ENCODE measurements at places on chromosomes 11 and 22.

DNA sequence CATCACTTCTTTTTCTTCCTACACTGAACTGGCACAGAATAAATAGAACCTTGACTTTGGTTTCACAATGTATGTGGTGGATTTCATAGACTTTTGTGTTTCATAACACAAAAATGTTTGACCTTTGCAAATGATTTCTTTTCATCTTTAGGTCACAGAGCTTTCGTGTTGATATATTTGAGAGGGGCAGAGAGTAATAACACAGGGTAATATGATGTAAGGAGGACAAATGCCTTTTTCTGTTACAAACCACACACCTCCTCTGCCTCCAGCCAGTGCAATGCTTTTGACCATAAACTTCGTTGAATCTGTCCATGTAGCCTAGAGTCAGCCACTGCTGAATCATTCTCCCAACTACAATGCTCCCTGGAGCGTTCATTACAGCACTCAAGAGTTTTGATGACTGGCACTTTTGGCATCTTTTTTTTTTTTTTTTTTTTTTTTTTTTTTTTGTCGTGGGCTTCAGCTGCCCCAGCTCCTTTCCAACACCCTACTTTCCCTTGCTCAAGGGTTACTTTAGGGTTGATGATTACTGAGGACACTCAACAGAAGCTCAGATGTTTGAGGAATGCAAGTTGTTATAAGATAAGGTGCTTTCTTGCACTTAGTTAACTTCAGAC lies 11.4 kb upstream of the CAT start:
- H3K27ac ChIP-seq, result no peak overlapping the region
- H3K36me3 ChIP-seq, result no peaks in the 10 kb centered on the region
- no peak overlapping the region for H3K4me3 ChIP-seq
- H3K27me3 ChIP-seq, result peaks cover 5% of the 10 kb centered on the region
- no peak for DNase-seq

- H3K27me3 ChIP-seq, result peaks cover 46% of the 10 kb centered on the region
- H3K4me3 ChIP-seq, result no peak overlapping the region
- H3K4me1 ChIP-seq, result peaks cover 7% of the 10 kb centered on the region
- no peaks in the 10 kb centered on the region for H3K36me3 ChIP-seq
- no peak for DNase-seq
Observed at GRCh38 chr11:130156108-130157022, 3.2 kb upstream of the ST14 start.

DNA sequence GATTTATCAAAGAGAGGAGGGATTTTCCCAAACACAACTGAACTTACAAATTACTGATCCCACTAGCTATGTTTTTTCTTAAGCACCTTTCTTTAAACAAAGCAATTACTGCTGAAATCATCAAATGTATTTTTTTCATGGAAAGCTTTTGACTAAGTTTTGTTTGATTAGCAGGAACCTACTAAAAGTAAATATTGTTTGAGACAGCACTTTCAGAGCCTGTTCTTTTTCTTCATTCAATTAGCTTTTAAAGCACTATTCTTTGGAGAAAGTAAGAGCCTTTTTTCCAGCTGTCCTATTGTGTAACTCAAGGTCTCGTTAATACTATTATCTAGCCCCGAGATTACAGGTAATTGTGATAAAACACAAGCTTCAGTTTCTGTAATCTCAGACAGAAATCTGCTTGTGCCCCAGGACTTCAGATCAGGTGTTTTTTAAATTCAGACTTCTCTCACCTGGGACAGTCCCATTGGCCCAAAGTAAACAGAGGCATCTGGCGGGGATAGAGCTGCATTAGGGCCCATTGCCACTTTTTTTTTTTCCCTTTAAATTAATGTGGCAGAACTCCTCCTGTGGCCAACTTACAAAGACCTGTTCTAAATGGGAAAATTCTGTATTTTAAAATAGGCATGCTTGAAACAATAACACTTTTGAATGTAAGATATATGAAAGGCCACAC lies 11.0 kb downstream of the CSTPP1 start:
- no peak overlapping the region for H3K4me3 ChIP-seq
- H3K4me1 ChIP-seq, result peaks cover 15% of the 10 kb centered on the region
- peaks cover 7% of the 10 kb centered on the region for H3K36me3 ChIP-seq
- no peak for DNase-seq

DNA sequence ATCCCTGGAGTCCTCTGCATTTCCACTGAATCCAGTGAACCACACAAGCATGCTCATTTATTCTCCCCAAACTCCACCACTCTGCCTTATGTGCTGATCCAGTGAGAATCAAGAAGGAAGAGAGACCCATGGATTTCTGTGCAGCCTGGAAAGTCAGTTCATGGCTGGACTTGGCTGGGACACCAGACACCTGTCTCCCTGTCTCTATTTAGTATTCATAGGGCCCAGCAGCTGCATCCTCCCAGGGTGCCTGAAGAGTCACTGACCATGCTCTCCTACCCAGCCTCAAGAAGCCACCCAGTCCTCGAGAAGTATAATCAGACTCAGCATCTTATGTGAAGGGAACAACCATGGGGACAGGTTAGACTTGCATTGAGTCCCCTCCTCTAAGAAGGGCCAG lies 83.2 kb downstream of the ZNF280B start:
- H3K4me3 ChIP-seq, result no peak overlapping the region
- no peak for DNase-seq
- H3K27ac ChIP-seq, result no peak overlapping the region
- no peaks in the 10 kb centered on the region for H3K4me1 ChIP-seq
- no peaks in the 10 kb centered on the region for H3K36me3 ChIP-seq

- H3K4me3 ChIP-seq, result no peak overlapping the region
- H3K27ac ChIP-seq, result no peak overlapping the region
- no peak for DNase-seq
- H3K27me3 ChIP-seq, result peaks cover 15% of the 10 kb centered on the region
- no peaks in the 10 kb centered on the region for H3K36me3 ChIP-seq
Observed at GRCh38 chr11:120622189-120622875, 110.8 kb downstream of the GRIK4 start.

GRCh38 chr11:134132808-134133207 lies 63.9 kb downstream of the JAM3 start:
- DNase-seq, result no peak
- no peaks in the 10 kb centered on the region for H3K27me3 ChIP-seq
- H3K4me3 ChIP-seq, result no peak overlapping the region
- peaks cover 16% of the 10 kb centered on the region for H3K36me3 ChIP-seq

DNA sequence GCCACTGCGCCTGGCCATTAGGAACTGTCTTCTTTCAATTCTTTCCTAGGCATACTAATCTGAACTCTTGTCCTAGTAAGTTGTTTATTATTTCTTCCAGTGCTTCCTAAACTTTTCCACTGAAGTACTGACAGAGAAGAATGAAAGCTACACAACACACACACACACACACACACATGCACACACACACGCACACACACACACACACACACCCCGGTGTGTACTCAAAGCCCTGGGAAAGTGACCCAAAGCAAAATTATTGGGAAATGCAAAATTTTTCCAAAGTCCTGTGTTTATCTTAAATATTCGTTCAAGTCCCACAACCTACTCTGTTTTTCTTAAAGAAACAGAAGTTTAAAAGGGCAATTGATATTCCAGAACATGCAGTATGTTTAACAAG lies 19.4 kb upstream of the SIK2 start:
- peaks cover 3% of the 10 kb centered on the region for H3K4me1 ChIP-seq
- no peaks in the 10 kb centered on the region for H3K36me3 ChIP-seq
- H3K27me3 ChIP-seq, result no peaks in the 10 kb centered on the region
- no peak overlapping the region for H3K27ac ChIP-seq
- no peak overlapping the region for H3K4me3 ChIP-seq
- DNase-seq, result no peak

GRCh38 chr11:68657021-68657780 lies 27.1 kb upstream of the GAL start:
- no peak overlapping the region for H3K4me3 ChIP-seq
- no peaks in the 10 kb centered on the region for H3K4me1 ChIP-seq
- H3K36me3 ChIP-seq, result no peaks in the 10 kb centered on the region
- no peak for DNase-seq
- H3K27ac ChIP-seq, result no peak overlapping the region

DNA sequence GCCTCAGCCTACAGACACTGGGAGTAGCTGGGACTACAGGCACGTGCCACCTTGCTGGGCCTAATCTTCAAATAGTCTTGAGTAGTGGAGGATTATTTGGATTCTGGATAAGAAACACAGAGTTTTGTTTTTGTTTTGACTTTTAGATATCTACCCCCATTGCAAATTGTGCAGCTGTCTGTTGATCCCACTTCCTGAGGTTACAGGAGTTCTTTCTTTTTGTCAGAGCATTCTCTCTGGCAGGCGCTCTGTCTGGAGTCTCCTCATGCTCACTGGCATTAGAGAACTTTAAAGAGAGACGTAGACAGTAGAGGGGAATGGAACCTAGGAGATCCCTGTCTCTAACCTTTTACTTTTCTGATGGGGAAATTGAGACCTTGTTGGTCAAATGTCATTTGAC lies 7.8 kb upstream of the ADAMTS8 start:
- DNase-seq, result no peak
- no peaks in the 10 kb centered on the region for H3K36me3 ChIP-seq
- peaks cover 5% of the 10 kb centered on the region for H3K27me3 ChIP-seq
- H3K27ac ChIP-seq, result no peak overlapping the region
- no peak overlapping the region for H3K4me3 ChIP-seq

DNA sequence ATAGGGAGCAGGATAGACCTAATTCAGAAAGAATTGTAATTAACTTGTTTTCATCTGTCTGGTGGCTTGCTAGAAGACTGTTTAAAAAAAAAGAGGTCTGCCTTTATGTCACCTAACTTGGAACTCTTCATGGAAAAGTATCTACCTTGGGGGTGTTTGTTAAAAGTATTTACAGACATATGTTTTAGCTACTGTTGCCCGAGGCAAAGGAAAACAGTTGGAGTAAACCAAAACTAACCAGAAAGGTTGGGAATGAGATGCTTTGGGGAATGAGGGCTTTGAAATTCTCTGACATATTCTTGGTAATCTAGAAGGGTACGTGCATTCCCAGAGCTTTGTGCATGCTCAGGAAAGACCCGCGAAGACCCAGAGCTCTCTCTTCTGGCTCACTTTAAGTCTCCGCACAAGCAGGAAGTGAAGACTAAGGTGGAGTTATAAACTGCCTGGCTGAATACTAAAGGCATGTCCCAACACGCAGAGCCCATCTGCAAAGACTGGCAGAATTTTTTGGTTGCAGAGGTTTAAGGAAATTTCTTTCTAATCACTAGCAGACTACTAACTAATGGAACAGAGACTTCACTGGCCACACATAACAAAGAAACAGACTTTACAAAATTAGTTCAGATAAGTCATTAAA lies 33.2 kb downstream of the HIKESHI start:
- peaks cover 6% of the 10 kb centered on the region for H3K4me1 ChIP-seq

DNA sequence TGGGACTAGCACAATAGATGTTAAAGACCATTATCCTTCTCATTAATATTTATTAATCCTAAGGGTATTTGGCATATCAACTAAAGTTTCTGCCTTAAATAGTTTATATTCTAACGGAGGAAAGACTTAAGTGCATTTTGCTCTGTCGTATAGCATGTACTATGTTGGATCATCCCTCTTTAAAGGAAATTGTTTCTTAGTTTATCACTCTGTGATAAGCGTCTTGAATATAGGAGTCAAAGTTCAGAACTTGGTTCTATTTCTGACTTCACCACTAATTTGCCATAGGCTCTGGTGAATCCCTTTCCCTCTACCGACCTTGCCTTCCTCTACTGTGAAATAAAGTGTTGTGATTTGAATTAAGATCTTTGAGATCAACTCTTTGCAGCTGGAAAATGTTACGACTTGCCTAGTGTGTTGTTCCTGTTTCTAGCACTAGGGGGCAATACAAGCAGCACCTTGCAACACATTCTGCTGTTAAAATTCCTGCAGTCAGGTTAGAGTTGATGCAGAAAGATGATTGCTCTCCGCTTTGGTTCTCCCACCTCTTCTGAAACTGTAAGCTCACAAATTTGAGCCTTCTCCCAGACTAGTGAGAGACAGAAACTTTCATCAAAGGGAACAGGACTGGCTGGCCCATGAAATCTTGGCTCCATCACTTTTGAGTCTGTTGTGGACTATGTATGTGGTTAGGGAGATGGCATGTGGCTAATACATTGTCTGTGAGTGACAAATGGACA lies 27.8 kb upstream of the ZNRF3 start:
- no peak for DNase-seq
- H3K27me3 ChIP-seq, result peaks cover 11% of the 10 kb centered on the region
- H3K27ac ChIP-seq, result no peak overlapping the region
- no peaks in the 10 kb centered on the region for H3K4me1 ChIP-seq
- no peak overlapping the region for H3K4me3 ChIP-seq

DNA sequence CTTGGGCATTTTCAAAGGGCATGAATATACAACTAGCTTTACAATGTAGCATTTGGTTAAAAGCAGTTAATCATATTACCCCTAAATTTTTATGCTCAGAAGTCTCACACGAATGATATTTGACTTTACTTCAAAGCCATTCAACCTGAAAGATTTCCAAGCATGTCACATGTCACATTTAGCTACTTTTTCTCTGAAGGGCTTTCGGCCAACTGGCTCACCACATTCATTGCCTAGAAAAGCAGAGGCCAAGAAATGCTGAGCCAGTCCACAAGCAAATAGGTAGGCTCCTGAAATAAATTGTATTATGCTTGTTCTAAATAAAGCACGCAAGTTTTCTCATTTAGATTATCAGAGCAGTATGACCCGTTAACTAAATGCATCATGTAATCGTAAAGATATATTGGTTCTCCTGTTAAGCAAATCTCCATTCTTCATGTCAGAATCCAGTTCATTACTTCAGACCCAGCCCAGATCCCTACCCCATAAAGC lies 30.6 kb downstream of the PAX6 start:
- H3K27me3 ChIP-seq, result no peaks in the 10 kb centered on the region
- no peak for DNase-seq
- H3K27ac ChIP-seq, result no peak overlapping the region
- no peaks in the 10 kb centered on the region for H3K4me1 ChIP-seq
- peaks cover 15% of the 10 kb centered on the region for H3K36me3 ChIP-seq

DNA sequence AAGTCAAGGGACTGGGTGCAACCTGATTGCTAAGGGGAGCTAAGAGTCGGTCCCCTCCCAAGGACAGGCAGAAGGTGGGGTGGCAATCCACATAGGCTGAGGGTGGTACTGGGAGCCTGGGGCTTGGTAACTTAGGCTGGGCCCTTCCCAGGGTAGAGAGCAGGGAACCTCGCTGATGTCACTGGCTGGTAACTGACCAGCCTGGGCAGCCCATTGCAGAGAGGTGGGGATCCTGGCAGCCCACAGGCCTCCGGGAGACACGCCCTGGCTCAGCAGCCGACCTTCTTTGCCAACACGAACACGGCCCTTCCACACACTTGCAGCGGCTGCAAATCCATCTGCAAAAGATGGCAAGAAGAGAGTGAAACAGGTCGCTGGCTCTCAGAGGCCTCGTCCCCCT lies 25.4 kb downstream of the A4GALT start:
- no peaks in the 10 kb centered on the region for H3K27me3 ChIP-seq
- no peaks in the 10 kb centered on the region for H3K4me1 ChIP-seq
- DNase-seq, result no peak
- no peak overlapping the region for H3K4me3 ChIP-seq
- no peaks in the 10 kb centered on the region for H3K36me3 ChIP-seq

GRCh38 chr11:11641581-11641980 lies 19.8 kb upstream of the GALNT18 start:
- no peaks in the 10 kb centered on the region for H3K4me1 ChIP-seq
- H3K36me3 ChIP-seq, result no peaks in the 10 kb centered on the region
- H3K27me3 ChIP-seq, result peaks cover 62% of the 10 kb centered on the region
- DNase-seq, result no peak

- H3K36me3 ChIP-seq, result no peaks in the 10 kb centered on the region
- no peak for DNase-seq
- H3K27ac ChIP-seq, result no peak overlapping the region
- H3K4me3 ChIP-seq, result no peak overlapping the region
- peaks cover 6% of the 10 kb centered on the region for H3K27me3 ChIP-seq
Observed at GRCh38 chr22:34783436-34783835, 282.5 kb upstream of the ISX start.

- no peaks in the 10 kb centered on the region for H3K4me1 ChIP-seq
- H3K27me3 ChIP-seq, result peaks cover 5% of the 10 kb centered on the region
- H3K4me3 ChIP-seq, result no peak overlapping the region
Observed at GRCh38 chr11:45450189-45450588, 164.0 kb upstream of the SYT13 start.

Measured in activated T-cell treated with anti-CD3 and anti-CD28 coated beads, Interleukin-2, amount 50 U/mL, for 24 hours (primary cell).